AG08396 (cell line): ENCODE measurements at places on chromosomes 2 and 18.

GRCh38 chr2:84516234-84516986 lies at the start of gene DNAH6:
Gene DNAH6 (plus strand): TSS chr2:84516498. CDS start chr2:84517827, 1,329 bp downstream.
- peak; percentile 94 for DNase-seq

DNA sequence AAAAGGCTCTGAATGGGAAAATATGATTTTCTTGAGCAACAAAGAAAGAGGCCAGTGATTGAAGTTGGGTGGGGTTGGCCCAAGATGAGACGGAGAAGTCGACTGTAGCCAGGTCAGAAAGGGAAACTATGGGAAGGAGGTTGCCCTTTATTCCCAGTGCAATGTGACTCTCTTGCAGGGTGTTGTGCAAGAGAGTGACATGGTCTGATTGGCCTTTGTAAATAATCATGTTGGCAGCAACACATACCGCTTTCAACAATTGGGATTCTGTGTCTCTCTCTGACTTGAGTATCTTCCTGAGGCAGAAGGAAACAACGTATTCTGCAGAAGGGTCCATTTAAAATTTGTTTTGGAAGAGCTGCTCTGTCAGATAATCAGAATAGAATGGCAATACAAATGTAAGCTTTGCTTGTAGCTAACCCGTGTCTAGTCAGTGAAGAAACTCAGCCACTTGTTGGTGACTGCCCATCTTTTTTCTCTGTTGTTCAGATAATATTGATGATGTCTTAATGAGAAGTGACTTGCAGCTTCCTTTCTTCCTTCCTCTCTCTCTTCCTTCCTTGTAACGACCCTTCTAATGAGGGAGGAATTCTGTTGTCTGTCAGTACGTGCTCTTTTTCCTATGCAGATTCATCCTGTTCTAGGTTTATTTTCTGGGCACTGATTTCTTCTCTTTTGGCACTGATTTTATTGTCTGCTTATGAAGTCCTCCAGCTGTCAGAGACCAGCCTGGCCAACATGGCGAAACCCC lies 311.0 kb upstream of the FAM98A start:
- DNase-seq, result no peak

DNA sequence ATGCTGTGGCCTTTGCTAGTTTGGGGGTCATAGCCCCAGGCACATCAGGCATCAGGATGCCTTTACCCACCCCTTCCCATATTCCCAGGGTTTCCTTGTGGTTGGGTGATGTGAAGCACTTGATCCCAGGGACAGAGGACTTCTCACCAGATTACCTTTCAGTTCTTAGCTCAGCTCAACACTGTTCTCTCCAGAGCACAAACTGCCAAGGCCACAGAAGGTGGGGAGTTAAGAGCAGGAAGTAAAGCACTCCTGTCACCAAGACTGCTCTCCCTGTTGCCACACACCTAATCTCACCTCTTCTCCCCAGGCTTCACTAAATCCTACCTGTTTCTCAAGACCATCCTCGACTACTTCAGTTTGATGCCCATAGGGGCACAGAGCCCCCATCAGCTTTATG lies 25.9 kb downstream of the FHOD3 start:
- no peak for DNase-seq

- DNase-seq, result no peak
Observed at GRCh38 chr2:1210352-1210751, 202.9 kb upstream of the TPO start.

DNA sequence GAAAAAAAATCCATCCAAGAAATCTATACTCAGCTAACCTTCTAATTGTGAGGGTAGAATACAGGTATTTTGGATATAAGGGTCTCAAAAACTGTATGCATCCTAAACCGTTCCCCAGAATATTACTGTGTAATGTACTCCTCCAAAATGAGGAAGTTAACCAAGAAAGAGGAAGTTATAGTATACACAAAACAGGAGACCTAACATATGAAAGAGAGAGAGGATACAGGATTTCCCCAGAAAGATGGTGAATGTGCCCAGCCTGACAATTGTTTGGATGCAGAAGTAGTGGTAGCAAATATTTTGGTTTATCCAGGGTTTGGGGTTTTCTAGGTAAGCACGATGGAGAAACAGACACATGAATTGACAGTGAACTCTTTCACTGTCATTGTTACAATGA lies 50.6 kb downstream of the GALNT3 start:
- no peak for DNase-seq

DNA sequence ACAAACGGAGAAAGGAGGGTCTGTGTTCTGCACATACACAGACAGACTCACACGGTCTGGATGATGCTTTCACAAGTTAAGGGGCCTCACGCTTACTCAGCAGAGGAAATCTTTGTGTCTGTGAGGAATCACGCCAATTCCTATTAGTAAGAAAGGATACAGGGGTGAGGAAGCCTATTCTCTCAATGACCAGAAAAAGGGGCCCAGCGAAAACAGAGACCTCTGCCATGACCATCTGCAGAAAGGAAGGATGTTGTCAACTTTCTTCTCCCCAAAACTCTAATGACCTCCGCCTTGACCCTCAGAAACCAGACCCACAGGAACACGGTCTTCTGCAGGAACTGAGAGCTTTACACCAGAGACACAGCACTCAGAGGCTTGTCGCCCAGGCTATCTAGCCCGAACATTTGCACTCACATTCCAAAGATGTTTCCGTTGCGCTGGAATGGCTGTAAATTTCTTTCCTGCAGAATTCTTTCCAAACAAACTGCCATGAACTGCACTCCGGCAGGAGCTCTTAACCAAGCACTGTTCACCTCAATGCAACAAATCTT lies 186.3 kb downstream of the TCF4 start:
- DNase-seq, result peak; percentile 57

DNA sequence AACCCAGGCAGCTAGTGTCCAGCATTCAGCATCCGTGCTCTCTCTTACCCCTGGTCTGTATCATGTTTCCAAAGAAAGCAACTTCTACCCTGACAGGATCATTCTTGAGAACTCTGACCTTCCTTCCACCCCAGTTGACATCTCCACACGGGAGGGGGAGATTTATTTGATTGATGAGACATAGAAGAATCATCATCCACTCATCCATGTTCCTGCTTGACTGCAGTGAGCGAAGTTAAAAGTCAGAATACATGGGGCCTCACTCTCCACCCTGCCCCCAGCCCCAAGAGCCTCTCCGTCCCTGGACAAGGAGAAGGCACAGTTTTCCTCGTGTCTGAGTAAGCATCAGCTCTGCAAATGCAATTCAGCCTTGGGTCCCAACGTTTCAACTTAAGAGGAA lies 356.0 kb upstream of the TNP1 start:
- DNase-seq, result no peak

DNA sequence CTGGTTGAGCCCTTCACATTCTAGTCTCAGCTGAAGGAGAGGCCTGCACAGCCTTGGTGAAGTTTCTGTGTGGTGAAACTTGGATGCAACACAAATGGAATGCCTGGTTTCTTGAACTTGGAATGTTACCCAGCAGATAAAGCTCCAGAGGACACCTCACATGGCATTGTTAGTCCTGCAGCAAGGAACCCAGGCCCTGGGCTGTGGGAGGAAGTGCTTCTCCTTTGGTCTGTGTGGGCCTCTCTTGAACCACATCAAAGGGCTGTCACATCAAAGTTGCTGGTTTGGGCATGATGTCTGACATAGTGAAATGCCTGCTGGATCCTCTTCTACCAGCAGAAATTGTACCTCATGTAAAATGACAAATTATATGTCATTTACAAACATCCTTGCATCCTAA lies 198.5 kb downstream of the FHOD3 start:
- no peak for DNase-seq
